Spleen (tissue), 13 donors: ENCODE measurements at places on chromosomes 2 and 18. TPM values are rescaled to one million over a fixed set of nuclear protein-coding genes. Genes with fewer than 3 reads are reported as not detected.
A peak's percentile ranks its signal among the peaks of the same experiment; 100 is the strongest.

GRCh38 chr2:21754164-21754788 is 630.5 kb downstream of the TDRD15 start:
- no peak overlapping the region for H3K4me3 ChIP-seq
- DNase-seq = no peak
- H3K27me3 ChIP-seq = no peaks in the 10 kb centered on the region
- H3K36me3 ChIP-seq = no peaks in the 10 kb centered on the region
- no peaks in the 10 kb centered on the region for H3K4me1 ChIP-seq

DNA sequence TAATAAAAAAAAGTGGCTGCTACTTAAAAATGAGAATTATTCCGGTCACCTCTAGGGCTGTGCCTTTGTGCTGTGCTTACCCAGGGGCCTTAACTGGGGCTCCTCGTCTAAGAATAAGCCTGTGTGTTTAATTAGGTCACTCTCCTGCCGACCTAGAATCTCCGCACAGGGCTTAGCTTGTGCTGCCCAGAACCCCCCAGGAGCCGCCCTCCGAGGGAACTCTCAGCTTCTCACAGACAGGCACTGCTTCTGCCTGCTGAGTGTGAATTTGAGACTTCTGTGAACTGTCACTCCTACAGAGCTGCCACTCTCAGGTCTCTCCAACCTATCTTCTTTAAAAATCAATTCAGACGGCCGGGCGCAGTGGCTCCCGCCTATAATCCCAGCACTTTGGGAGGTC is 11.9 kb upstream of the NT5DC4 start:
- H3K27me3 ChIP-seq = no peaks in the 10 kb centered on the region
- no peak overlapping the region for H3K4me3 ChIP-seq
- H3K36me3 ChIP-seq = no peaks in the 10 kb centered on the region

The DIPK1C gene
- not detected for total RNA-seq

- H3K27ac ChIP-seq = no peak overlapping the region
- no peak for DNase-seq
- no peaks in the 10 kb centered on the region for H3K27me3 ChIP-seq
These were observed 331.8 kb upstream of the RBMS1 start for GRCh38 chr2:160825433-160825832.

The CELF4 gene
- total RNA-seq = 0.77 TPM

DNA sequence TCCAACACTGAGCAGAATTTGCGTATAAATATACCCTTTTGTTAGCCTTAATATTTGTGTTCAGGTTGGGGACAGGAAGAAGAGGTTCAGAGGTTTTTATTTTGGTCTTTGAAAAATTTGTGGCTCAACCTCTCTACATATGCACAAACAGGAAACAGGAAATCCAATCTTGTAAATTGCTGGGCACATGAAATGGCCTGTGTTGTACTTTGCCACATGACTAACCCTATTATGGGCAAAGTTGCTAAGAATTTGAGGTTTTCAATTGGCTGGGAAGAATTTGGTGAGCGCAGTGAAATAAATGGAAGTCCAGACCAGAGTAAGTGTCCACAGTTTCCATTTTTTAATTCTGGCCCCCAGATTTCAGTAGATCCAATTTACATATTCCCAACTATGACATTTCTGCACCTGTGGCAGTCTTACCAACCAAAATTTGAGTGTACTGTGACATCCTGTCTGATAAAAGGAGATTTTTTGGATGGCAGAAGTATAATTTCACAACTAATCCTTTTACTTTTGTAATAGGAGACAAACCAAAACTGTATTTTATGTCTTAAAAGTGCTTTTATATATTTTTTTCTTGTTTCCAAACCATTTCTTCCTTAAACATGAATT is 63.6 kb downstream of the COX7A2L start:
- peak overlapping the region; percentile 51 for H3K27ac ChIP-seq
- no peak overlapping the region for H3K4me3 ChIP-seq
- H3K36me3 ChIP-seq = peaks cover 97% of the 10 kb centered on the region
- H3K27me3 ChIP-seq = no peaks in the 10 kb centered on the region
- no peak for DNase-seq

The RPRM gene
- 1.5 TPM for total RNA-seq

GRCh38 chr2:201233812-201234662 is 26.3 kb upstream of the CASP8 start:
- no peaks in the 10 kb centered on the region for H3K36me3 ChIP-seq
- H3K27me3 ChIP-seq = no peaks in the 10 kb centered on the region
- peaks cover 56% of the 10 kb centered on the region for H3K4me1 ChIP-seq

The SLC38A11 gene
- 21.1 TPM for total RNA-seq

DNA sequence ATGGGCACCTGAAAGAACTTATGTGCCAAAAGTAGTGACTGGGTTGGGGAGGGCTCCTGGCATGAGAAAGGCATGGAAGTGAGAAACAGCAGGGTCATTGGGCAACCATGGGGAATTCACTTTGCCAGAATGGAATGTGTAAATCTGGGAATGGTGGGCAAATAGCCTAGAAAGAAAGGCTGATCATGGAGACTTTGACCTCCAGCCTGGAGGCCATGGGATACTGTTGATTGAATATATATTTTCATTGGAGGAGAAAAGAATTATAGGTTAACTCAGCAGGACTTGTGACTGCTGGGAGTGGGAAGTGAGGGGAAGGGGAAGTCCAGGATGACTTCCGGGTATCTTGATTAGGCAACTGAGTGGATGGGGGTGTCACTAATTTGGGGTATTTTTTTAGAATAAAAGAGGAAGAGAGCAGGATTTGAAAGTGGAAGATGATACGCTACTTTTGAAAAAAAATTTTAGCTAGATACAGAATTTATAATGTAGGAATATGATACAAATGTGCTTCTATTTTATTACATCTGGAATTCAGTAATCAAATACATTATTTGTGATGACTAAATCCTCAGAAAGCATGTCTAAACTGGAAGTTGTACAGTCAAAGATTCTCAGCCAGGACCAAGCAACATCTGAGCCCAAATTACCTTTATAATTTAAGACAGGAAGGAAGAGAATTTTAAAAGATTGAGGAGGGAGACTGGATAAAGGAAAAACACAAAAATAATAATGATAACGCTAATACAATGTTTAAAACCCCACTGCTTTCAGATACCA is 116.2 kb downstream of the GATA6 start:
- H3K4me1 ChIP-seq = peaks cover 8% of the 10 kb centered on the region
- DNase-seq = no peak
- H3K36me3 ChIP-seq = no peaks in the 10 kb centered on the region
- H3K27me3 ChIP-seq = no peaks in the 10 kb centered on the region

- no peak for DNase-seq
- no peak overlapping the region for H3K27ac ChIP-seq
- H3K4me3 ChIP-seq = no peak overlapping the region
- no peaks in the 10 kb centered on the region for H3K36me3 ChIP-seq
- no peaks in the 10 kb centered on the region for H3K27me3 ChIP-seq
These were observed 18.5 kb downstream of the NFE2L2 start for GRCh38 chr2:177246000-177246399.

The C2orf92 gene
- 19.3 TPM for total RNA-seq

The NETO1 gene
- total RNA-seq = 11.6 TPM

GRCh38 chr2:162318328-162319180 is at the start of gene IFIH1:
Gene IFIH1 (minus strand): TSS chr2:162318684. CDS start chr2:162318307, 377 bp downstream.
- no peaks in the 10 kb centered on the region for H3K27me3 ChIP-seq
- peak; percentile 91 for DNase-seq
- H3K27ac ChIP-seq = peak within 1 kb of the TSS; percentile 94

GRCh38 chr2:3940661-3941060 is 237.3 kb downstream of the DCDC2C start:
- H3K4me3 ChIP-seq = no peak overlapping the region
- H3K4me1 ChIP-seq = no peaks in the 10 kb centered on the region
- no peak overlapping the region for H3K27ac ChIP-seq
- no peak for DNase-seq
- no peaks in the 10 kb centered on the region for H3K36me3 ChIP-seq

DNA sequence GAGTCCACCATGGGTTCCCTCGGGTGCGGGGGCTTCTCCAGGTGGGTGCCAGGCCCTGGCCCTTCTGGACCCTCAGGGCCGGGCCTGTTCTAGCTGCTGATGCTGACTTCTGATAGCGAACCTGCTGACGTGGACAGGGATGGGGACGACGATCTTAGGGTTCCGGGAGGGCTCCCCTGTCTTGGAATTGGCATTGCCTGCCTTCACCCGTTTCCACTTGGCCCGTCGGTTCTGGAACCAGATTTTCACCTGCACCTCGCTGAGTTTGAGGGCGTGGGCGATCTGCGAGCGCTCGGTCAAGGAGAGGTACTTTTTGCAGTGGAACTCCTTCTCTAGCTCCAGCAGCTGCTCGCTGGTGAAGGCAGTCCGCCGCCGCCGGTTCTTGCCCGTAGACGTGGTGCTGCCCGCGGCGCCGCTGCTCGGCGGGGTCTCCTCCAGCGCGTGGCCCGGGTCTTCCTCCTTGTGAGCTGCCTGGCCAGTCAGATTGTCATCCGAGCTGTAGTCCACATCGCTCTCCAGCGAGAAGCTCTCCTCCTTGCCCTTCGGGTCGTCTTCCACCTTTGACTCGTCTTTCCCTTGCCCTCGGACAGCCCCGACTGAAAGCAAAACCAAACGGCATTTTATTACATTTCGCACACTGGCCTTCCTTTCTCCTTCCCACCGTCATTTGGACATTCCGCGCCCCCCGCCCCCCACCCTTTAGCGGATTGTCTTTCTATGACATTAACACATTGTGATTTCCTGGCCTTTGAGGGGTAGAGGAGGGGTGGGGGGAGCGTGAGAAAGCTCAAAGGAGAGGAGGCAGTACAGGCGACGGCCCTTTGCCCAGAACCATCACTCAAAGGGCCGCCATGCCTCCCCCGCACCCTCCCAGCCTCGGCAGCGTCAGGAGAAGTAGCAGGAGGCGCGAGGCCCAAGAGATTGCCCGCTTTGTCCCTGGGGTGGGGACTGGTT is 2.1 kb downstream of the GBX2 start:
- no peak overlapping the region for H3K27ac ChIP-seq
- no peaks in the 10 kb centered on the region for H3K36me3 ChIP-seq
- H3K27me3 ChIP-seq = peaks cover 98% of the 10 kb centered on the region
- peaks cover 71% of the 10 kb centered on the region for H3K4me1 ChIP-seq
- peak overlapping the region; percentile 10 for H3K4me3 ChIP-seq
